Suppressor macrophage treated with lipopolysaccharide for 4 hours (primary cell): ENCODE measurements at places on chromosomes 6 and 20.

DNA sequence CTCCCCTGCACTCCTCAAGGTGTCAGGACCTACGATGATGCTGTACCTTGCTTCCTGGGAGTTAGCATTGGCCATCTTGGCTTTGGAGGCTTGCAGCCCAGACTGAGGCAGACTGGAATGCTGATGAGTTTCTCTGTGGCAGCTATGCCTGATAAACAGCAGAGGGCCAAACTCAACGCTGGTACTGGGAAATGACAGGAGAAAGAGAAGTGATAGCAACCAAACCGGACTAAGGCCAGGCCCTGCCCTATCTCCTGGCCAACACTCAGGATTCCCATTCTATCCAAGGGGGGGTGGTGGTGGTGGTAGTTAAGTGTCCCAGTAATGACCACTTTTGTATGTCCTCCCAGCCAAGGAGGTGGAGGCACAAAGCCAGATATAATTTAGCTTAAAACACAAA is 90.0 kb upstream of the DTNBP1 start:
- no peak for DNase-seq

GRCh38 chr6:119241111-119241465 is 108.5 kb downstream of the MAN1A1 start:
- DNase-seq: no peak

DNA sequence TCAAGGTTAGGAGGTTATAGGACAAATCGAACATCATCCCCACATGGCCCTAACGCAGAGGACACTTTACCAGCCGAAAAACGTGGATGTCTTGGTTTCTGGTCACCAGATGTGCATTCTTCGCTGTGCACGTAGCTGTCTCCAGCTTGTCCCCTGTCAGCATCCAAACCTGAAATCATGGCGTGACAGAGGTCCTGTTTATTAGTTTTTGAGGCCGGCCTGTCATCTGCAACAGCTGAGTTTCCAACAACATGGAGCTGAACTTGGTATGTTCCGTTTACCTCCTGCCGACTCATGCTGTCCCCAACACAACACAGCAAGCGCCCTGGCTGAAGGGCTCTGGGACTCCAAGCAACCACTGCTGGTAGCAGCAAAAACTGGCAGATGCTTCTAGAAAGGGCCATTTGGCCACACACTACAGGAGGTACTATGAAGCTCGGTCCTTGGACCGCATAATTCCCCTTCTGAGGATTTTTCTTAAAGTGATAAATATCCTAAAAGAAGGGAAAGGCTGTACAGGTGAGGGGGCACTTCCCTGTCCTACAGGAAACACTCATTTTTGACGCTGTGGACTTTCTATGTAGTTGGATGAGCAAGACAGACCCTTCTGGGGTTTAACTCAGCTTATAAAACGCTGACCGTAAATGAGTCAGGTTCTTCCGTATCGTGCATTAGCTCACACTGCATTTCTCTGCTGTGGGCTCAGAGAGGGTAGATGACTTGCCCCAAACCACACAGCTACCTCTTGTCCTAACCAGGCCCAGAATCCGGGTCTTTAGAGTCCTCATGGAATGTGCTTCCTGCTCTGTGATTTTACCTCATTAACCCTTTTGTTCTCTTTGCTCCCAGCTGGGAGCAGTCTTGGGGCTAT is 79.7 kb upstream of the NFATC2 start:
- DNase-seq: no peak

DNA sequence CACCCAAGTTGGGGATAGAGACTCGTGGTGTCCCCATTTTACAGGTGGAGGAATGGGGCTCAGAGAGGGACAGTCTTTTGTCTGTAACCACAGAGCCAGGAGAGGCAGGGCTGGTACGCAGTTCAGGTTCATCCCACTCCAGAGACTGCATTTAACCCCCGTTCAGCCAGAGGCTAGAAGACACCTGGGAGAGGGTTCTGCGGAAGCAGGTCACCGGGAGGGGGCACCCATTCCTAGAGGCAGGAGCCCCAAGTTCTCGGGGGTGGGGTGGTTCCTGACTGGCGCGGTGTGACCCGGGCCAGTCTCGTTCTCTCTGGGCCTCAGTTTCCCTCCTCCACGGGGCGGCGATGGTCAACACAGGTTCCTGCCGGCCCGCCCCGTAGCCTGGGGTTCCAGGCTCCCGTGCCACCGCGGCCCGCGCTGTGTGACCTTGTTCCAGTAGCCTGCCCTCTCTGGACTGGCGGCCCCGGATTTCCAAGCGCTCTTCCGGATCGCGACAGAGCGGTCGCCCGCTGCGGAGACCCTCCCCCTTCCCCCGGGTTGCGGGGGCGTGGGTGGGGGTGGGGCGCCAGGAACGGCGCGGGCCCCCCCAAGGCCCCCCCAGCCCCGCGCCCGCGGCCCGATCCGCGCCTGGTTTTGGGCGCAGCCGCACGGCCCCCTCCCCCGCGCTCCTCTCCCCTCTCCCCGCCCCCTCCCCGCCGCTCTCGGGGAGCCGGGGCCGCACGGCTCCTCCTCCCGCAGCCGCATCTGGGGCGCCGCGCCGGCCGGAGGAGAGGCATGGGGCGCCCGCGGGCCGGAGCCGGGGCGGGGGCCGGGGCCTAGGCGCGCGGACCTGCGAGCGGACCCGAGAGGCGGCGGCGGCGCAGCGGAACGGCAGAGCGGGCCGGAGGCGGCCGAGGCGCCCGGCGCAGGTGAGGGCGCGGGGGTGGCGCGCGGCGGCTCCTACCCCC is at the start of gene DLGAP4:
Gene DLGAP4 (plus strand): TSS at position 738 of the 950 bp plus-strand sequence. CDS start 125,379 bp downstream, outside the sequence.
- DNase-seq: no peak

- no peak for DNase-seq
Measured at GRCh38 chr20:63961664-63962425, 5.6 kb upstream of the UCKL1 start.

DNA sequence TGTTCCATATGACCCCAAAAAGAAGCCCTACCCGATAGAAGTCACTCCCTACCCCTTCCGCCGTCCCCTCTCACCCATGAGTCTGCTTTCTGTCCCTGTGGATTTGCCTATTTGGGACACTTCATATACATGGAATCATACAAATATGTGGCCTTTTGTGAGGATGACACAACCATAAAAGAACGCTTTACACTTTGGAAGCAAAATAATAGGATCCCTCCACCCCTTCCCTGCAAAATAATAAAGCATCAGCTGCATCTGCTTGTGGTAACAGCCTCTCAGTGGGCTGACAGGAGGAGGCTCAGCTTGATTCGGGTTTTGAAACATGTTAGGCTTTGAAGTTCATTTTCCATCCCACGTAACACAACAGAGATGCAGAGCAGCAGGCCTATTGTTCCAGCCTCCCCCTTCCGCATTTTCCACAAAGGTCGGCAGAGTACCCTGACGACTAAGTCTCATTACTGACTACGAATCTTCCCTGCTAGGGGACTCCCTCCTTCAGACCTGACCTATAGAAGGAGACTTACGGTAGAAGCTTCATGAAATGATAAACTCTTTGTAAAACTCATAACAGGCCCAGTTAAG is 99.1 kb downstream of the ALDH8A1 start:
- no peak for DNase-seq

DNA sequence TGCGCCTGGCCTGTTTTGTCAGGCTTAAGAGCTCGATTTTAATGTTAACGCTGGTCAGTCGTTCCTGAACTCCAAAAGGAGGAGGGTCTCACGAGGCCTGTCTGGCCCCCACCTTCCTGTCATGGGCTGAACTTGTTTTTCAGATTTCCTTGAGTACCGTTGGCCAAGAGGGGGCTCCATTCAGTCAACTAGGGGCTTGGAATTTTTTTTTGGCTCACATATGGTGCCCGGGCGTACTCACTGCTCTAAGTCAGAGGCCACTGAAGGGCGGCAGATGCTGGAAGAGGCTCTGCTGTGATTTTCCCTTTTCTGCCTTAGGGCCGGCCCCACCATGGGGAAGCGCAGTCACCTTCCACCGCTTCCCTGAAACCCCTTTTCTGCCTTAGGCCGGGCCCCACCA is 6.9 kb upstream of the BIRC7 start:
- DNase-seq: no peak

- peak; percentile 59 for DNase-seq
Measured at GRCh38 chr20:63957690-63958441, 1.6 kb upstream of the UCKL1 start.

DNA sequence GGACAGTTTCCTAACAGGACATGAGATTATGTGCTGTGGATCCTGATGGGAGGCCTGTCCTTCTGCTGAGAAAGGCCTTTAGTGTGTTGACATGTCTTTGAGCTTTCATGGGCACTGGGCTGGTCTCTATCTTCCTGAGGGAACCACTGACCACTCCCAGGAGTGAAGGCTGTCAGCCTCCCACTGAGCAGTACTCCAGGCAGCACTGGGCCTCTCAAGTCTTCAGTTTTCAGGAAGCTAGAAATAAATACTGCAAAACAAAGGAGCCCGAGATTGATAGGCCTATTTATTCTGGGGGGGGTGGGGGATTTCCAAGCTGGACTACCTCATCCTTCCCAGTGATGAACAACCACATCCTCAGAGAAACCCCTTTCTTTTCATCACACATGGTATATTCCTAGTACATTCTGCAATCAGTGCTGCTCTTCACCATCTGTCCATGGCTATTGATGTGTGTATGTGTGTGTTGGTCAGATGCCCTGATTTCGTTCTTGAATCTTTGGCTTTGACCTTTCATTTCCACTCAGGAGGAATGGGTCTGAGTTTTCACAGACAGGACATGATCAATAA is 180.9 kb upstream of the SPTLC3 start:
- DNase-seq: no peak

- DNase-seq: no peak
Measured at GRCh38 chr6:36053878-36054277, 26.3 kb downstream of the MAPK14 start.

DNA sequence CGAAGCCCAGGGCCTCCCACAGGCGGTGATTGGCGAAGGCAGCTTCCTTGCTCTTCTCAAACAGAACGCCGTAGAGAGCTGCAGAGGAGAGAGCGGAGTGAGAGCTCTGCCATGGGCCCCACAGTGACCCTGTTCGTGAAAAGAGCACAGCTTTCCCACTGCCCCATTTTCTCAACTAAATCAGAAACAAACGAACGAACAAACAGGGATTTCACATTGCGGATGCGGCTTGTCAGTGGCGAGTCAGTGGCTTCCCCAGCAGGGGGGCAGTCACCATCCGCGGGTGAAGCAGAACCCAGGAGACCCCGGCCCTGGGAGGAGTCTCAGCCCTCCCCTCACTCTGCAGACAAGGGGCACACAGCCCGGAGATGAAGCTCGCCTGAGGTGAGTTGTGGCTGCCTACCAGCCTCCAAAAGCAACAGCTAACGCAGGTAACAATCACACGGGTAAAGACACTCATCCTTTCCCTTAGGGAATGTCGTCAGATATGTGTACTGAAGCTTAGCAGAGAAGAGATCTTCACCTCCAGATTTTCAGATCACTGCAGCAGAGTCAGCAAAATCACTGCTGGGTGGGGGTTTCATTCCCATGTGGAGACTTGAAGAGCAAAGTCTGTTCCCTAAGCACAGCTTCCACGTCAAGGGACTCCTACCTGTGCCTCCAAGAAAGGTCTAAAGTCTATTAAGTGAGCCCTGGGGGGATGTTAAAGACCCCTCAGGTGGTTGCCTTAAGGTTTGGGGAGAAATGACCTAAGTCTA is 51.2 kb upstream of the GPR31 start:
- DNase-seq: no peak

GRCh38 chr20:38932457-38933120 is 6.4 kb downstream of the FAM83D start:
- DNase-seq: no peak

- peak; percentile 27 for DNase-seq
Measured at GRCh38 chr20:20820104-20820503, 107.7 kb upstream of the RALGAPA2 start.

GRCh38 chr6:56450882-56451739 is 191.6 kb downstream of the DST start:
- no peak for DNase-seq

- DNase-seq: no peak
Measured at GRCh38 chr20:5933802-5934436, 16.4 kb downstream of the TRMT6 start.

- no peak for DNase-seq
Measured at GRCh38 chr6:35678814-35679213, 9.9 kb downstream of the FKBP5 start.

GRCh38 chr6:87308970-87309369 is 13.4 kb upstream of the SMIM8 start:
- no peak for DNase-seq

- DNase-seq: no peak
Measured at GRCh38 chr6:90045535-90045934, 151.3 kb downstream of the GJA10 start.

- DNase-seq: no peak
Measured at GRCh38 chr6:158808442-158808833, 10.7 kb downstream of the EZR start.

DNA sequence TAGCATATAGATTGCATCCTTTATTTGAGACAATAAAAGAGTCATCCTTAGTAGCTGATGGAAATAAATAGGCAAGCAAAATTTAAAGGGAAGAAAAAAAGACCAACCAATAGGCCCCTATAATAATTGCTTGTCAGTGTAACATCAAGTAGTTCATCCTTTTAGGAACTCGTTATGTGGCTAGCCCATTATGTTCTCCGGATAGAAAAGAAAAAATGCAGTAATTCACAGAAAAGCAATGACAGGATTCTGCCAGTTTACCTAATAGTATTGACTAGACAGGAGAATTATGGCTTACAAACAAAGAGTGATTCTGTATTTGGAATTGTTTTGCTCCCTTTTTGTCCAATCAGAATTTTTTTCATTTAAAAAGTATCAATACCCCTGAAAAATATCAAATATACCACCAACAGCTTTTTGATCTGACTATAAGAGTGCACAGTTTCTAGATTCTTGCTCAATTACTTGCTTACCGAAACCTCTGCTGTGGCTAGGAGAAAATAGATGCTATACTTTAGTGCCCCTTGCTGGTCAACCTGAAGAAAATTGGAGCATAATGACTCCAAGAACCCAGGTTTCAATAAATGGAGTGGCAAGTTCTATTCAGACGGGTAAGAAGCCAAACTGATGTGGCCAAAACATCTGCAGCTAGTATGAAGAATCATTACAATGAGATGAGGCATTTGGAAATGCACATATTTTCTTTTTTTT is 91.5 kb upstream of the SASH1 start:
- DNase-seq: no peak

DNA sequence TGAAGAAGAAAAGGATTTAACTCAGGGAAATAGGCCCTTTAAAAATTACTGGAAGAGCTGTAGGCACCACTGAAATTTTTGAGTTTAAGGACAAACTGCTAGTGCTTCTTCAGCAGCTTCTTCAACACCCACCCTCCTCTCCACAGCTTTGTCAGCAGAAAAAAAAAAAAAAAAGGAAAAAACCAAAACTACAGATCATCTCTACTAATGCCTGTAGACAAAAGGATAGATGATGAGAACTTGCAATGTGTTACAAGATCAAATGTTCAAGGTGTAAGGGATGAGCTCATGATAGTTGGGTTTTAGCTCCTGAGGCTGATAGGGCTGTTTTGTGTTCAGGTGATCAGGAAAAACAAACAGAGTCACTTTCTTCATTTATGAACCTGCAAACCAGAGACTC is 55.2 kb upstream of the PREP start:
- no peak for DNase-seq
